ENCODE measurements at places on chromosomes 11 and 22.

DNA sequence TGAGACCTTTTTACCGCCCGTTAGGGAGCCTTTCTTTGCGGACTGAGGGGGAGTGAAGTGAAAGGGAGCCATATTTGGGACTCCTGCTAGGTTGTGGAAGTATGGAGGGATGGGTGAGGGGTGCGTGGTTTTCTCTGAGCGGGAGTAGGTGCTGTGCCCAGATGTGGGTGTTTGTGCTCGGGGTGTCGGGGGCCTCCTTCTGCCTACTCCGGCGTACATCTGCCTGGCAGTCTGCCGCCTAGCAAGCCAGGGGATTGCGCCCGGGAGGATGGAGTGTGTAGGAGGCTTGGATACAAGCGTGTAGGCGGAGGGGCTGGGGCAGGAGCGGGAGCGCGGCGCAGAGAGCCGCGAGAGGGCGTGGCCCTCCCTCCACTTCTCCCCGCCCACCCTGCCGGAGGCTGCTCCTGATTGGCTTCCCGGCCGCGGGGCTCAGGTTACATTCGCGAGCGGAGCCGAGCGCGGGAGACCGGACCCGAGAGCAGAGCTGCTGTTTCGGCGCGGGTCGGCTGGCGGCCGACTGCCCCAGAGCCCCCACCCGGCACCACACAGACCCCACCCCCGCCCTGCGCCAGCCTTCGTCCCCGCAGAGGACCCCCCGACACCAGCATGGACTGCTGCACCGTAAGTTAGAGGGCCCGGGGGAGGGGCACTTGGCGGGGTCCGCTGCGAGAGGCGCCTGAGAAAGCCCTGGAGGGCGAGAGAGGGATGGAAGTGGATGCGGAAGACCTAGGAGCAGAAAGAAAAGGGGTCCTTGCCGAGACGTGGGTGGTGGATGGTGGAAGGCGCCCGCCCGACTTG lies at the start of gene NRGN:
Gene NRGN (plus strand): TSS at position 464 of the 798 bp plus-strand sequence. CDS start 143 bp downstream, at position 607.
- DNase-seq: peak; percentile 60

- no peak for DNase-seq
These were observed 9.4 kb downstream of the KLHL22 start for GRCh38 chr22:20486229-20486628.

DNA sequence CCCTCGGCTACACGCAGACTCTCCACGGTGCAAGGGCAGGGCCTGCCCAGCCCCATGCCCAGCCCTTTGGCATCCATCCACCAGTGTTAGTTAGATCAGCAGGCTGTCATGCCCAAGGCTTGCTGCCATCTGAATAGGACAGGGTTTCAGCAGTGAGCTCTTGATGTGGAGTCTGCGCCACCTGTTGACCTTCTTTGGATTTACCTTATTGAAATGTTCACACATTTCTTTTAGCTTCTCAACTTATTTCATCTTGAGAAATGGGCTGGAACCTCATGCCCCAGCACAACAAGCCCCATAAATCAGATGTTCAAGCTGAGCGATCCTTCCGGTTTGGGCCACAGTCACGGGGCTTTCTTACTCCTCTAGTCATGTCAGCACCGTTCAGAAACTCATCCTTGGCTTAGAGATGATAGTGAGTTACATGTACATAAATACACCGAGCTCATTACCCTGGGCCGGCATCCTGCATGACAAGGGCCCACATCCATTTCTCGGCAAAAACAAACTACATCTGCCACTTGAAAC lies 61.7 kb downstream of the PARVB start:
- no peak for DNase-seq

DNA sequence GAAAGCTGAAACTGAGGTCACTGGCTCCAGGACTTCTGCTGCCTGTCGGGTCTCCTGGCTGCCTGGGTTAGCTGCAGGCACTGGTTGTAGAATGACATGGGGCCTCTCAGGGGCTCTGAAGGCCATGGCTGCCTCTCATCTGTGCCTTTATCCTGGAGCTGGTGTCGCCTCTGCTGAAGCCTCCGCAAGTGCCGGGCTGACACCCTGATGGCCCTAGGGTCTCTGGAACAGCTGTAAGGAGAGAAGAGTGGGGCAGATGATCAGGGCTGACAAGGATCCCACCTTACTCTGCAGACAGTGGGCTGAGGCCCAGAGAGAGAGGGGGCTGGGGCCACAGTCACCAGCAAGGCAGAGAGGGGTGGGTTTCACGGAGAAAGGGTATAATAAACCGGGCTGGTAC lies 4.6 kb downstream of the PLA2G3 start:
- DNase-seq: no peak

DNA sequence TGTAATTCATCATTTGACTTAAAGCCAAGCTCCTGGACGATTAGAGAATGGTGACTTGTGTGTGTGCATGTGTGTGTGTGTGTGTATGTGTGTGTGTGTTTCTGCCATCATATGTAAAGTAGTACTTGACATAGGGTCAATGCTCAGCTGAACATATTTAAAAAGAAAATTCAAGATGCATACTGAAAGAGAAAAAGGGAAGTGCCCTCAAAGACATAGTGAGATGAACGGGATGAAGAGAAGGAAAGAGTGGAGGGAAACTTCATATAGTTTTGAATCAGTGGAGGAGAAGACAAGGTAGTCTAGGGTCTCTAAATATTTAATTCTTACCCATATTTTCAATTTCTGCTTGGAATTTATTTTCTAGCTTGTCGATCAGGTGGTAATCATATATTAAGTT lies 4.0 kb downstream of the TCN1 start:
- DNase-seq: no peak

GRCh38 chr11:63274776-63275175 lies 31.4 kb upstream of the SLC22A25 start:
- DNase-seq: no peak

GRCh38 chr11:93028960-93029522 lies 59.6 kb downstream of the MTNR1B start:
- no peak for DNase-seq

DNA sequence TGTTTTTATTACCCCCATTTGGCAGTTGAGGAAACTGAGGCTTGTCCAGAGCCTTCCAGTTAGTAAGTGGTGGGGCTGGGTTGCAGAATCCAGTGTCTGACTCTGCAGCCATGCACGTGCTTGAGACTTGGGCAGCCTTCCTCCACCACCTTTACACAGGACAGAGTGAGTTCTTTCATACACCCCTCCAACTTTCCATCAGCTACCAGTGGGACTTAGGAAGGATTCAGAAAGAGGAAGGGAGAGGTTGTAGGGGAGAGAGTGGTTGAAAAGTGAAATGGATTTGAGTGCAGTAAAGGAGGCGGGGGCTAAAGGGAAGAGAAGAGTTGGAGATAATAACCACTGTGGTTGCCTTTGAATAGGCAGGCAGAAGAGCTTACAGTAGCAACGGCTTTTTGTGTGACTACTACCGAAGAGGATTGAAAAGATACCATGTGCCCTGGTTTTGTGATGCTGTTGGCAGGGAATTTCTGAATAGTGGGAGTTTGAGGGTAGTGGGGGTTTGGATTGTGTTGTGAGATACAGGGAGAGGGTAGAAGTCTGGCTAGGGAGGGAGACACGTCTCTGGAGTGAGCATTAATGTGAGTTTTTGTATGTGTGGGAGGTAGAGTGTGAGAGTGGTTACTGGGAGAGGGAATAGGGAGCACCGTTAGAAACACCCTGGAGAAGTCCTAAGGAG lies 1.7 kb downstream of the UVRAG start:
- DNase-seq: no peak

- no peak for DNase-seq
These were observed 85.0 kb downstream of the NAT10 start for GRCh38 chr11:34190192-34191139.

- no peak for DNase-seq
These were observed 103.8 kb downstream of the STIM1 start for GRCh38 chr11:3959015-3959902.

GRCh38 chr11:2837096-2837601 lies 48.4 kb downstream of the CDKN1C start:
- DNase-seq: no peak

- no peak for DNase-seq
These were observed 32.2 kb upstream of the PTPRJ start for GRCh38 chr11:47948137-47948536.

DNA sequence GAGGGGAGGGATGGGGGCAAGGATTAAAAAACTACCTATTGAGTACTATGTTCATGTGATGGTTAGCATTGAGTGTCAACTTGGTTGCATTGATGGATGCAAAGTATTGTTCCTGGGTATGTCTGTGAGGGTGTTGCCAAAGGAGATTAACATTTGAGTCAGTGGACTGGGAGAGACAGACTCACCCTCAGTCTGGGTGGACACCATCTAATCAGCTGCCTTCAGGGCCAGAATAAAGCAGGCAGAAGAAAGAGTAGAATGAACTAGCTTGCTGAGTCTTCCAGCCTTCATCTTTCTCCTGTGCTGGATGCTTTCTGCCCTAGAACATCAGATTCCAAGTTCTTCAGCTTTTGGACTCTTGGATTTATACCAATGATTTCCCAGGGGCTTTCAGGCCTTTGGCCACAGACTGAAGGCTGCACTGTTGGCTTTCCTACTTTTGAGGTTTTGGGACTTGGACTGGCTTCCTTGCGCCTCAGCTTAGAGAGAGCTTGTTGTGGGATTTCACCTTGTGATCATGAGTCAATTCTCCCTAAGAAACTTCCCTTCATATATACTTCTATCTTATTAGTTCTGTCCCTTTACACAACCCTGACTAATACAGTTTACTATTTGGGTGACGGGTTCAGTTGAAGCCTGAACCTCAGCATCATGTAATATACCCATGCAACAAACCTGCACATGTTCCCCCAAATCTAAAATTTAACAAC lies 70.2 kb downstream of the MTNR1B start:
- no peak for DNase-seq

GRCh38 chr22:19067696-19068348 lies 54.4 kb downstream of the DGCR2 start:
- DNase-seq: no peak

- DNase-seq: no peak
These were observed 62.3 kb downstream of the AHNAK start for GRCh38 chr11:62484352-62484751.

DNA sequence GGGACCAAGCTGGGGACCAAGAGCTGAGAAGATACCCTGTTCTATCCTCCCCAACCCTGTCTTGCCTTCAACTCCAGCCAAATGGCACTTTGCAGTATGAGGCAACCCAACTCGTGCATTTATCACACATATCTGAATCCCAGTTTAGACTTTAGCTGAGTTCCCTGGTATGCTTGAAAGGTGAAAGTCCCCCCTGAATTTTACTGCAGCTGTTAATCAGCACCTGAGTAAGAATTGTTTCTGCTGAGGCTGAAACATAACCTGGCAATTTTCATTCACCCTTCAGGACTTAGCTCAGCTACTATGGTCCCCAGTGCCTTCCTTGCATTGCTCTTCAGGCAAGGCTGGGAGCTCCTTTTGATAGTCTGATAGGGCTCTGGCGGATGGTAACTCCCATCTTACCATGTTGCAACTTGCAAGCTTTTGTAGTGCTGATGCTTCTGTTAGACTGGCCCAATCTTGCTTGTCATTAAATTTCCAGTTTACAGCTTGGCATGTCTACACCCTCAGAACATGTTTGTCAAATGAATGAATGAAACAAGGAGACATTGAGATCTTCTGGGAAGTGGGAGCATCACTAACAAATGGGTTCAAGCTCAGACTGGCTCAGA lies 64.0 kb upstream of the SLC6A5 start:
- no peak for DNase-seq

DNA sequence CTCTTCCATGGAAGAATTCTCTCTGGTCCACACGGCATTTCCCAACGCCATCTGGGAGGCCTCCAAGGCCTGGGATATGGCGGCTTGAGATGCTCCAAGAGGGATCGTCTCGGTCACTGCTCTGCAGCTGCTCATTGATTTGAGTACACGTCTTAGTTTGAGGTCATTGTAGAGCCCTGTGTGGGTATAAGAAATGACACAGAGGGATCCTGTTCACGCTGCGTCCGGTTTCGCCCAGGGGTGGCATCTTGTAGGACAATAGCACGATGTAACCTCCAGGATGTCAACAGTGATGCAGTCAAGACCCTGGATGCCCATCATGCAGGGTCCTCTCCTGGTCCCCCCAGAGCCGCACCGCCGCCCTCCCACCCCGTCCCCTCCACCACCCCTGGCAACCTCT lies 564.6 kb downstream of the BRD1 start:
- DNase-seq: no peak

- no peak for DNase-seq
These were observed 388.7 kb downstream of the MIAT start for GRCh38 chr22:27046086-27046485.

DNA sequence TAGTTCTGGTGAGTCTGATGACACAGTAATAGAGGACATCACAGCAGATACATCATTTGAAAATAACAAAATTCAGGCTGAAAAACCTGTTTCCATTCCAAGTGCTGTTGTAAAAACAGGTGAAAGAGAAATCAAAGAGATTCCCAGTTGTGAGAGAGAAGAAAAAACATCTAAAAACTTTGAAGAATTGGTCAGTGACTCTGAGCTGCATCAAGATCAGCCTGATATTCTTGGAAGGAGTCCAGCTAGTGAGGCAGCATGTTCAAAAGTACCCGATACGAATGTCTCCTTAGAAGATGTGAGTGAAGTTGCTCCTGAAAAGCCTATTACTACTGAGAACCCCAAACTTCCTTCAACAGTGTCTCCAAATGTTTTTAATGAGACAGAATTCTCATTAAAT lies 38.7 kb downstream of the RTN3 start:
- DNase-seq: peak; percentile 18

DNA sequence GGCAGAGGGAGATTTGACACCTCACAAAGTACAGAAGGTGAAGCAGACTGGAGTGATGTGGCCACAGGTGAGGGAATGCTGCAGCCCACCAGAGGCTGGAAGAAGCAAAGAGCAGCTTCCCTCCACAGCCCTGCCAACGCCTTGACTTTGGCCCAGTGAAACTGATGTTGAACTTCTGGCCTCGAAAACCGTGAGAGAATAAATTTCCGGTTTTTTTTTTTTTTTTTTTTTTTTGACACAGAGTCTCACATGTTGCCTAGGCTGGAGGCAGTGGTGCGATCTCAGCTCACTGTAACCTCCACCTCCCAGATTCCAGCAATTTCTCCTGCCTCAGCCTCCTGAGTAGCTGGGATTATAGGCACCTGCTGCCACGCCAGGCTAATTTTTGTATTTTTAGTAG lies 8.7 kb downstream of the KMT5B start:
- DNase-seq: no peak

GRCh38 chr11:119668676-119669075 lies 60.3 kb downstream of the NECTIN1 start:
- no peak for DNase-seq

GRCh38 chr22:32920032-32920628 lies 118.6 kb downstream of the TIMP3 start:
- peak; percentile 8 for DNase-seq

Measured in AG04450 (cell line).